Endodermal cell (in vitro differentiated cells): ENCODE measurements at places on chromosomes 13 and 19. TPM values are rescaled to one million over a fixed set of nuclear protein-coding genes. Genes with fewer than 3 reads are reported as not detected.

Gene ZNF534
- total RNA-seq, result 0.43 and 0.62 TPM in 2 replicates

Gene CEBPA
- 1.7 and 2.1 TPM in 2 replicates for total RNA-seq

Gene DHDH
- 0.44 and 1.4 TPM in 2 replicates for total RNA-seq

Gene UCHL3
- 25.7 to 37.8 TPM (median 30.6 TPM) in 3 replicates for total RNA-seq

Gene TMPRSS9
- total RNA-seq, result 0.95 and 1.2 TPM in 2 replicates

Gene ZNF615
- 14.6 and 19.3 TPM in 2 replicates for total RNA-seq

Gene RNF225
- 0.38 to 0.82 TPM (median 0.80 TPM) in 3 replicates for total RNA-seq

Gene OR2Z1
- total RNA-seq, result not detected in 3 replicates

Gene CD33
- total RNA-seq, result not detected in 3 replicates

Gene DACT3
- 0.15 to 1.2 TPM (median 0.50 TPM) in 3 replicates for total RNA-seq

Gene ACP7
- 0.29 TPM in 1 of 2 replicates, not detected in the other for total RNA-seq

Gene CRX
- 0.44 to 10.2 TPM (median 0.74 TPM) in 3 replicates for total RNA-seq

Gene TEAD2
- 166 and 168 TPM in 2 replicates for total RNA-seq

Gene ZNF66
- 33.6 and 42.6 TPM in 2 replicates for total RNA-seq

Gene NXNL1
- total RNA-seq, result not detected in 3 replicates

Gene NLRP11
- not detected in 3 replicates for total RNA-seq

Gene ZNF414
- total RNA-seq, result 23.7 and 28.9 TPM in 2 replicates

Gene ZNF836
- 21.1 and 26.2 TPM in 2 replicates for total RNA-seq

Gene STARD13
- 2.5 to 5.4 TPM (median 3.0 TPM) in 3 replicates for total RNA-seq

Gene UBL3
- total RNA-seq, result 22.3 and 23.3 TPM in 2 replicates

Gene ZNF575
- 0.22 to 0.94 TPM in 2 of 3 replicates, not detected in the other for total RNA-seq

Gene MEIOSIN
- total RNA-seq, result 0.09 TPM in 1 of 2 replicates, not detected in the other

Gene KIR2DL4
- total RNA-seq, result not detected in 2 replicates

Gene ZMYM5
- 12.2 and 12.4 TPM in 2 replicates for total RNA-seq

Gene RDH13
- total RNA-seq, result 38.8 to 61.1 TPM (median 39.0 TPM) in 3 replicates

Gene ZNF780A
- total RNA-seq, result 21.2 and 21.7 TPM in 2 replicates

Gene GJA3
- 0.09 to 0.26 TPM (median 0.11 TPM) in 3 replicates for total RNA-seq

Gene TNNI3
- 9.2 and 9.8 TPM in 2 replicates for total RNA-seq

Gene MADCAM1
- 0.46 and 0.66 TPM in 2 replicates for total RNA-seq

Gene TEX26
- total RNA-seq, result not detected in 2 replicates

Gene CYP2A6
- total RNA-seq, result not detected in 3 replicates

Gene FFAR1
- not detected in 2 replicates for total RNA-seq

Gene FXYD5
- total RNA-seq, result 29.6 and 35.4 TPM in 2 replicates

Gene DMWD
- total RNA-seq, result 64.1 to 89.3 TPM (median 86.4 TPM) in 3 replicates

Gene RUBCNL
- 3.0 and 3.1 TPM in 2 replicates for total RNA-seq

Gene DKKL1
- 1.5 and 1.8 TPM in 2 replicates for total RNA-seq

Gene ANGPTL8
- total RNA-seq, result not detected in 2 replicates

Gene RGS9BP
- total RNA-seq, result not detected in 3 replicates

Gene SULT2A1
- not detected in 3 replicates for total RNA-seq

Gene APC2
- total RNA-seq, result 0.57 and 0.70 TPM in 2 replicates
